ENCODE measurements at places on chromosomes 5 and 9.

DNA sequence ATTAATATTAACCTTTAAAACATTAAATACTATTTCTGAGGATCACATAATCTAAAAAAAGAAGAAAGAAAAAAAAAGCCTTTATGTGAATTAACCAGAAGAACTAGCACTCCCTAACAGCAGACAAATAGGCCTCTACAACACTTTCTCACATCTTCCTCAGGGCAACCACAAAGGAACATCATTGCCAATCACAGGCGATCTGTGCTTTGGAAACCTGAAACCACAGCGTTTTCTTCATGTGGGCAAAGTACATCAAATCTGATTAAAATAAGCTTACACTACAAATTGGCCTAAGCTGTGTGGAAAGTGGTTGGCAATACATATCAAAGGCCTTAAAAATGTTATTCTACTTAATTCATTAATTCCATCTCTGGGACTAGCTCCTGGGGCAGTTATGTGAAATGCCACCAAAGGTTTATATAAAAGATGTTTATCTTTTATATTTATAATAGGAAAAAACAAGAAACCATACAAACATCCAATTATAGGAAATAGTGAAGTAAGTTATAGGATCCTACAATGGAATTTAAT, 184.8 kb upstream of the TBCA start:
- no peak for DNase-seq

DNA sequence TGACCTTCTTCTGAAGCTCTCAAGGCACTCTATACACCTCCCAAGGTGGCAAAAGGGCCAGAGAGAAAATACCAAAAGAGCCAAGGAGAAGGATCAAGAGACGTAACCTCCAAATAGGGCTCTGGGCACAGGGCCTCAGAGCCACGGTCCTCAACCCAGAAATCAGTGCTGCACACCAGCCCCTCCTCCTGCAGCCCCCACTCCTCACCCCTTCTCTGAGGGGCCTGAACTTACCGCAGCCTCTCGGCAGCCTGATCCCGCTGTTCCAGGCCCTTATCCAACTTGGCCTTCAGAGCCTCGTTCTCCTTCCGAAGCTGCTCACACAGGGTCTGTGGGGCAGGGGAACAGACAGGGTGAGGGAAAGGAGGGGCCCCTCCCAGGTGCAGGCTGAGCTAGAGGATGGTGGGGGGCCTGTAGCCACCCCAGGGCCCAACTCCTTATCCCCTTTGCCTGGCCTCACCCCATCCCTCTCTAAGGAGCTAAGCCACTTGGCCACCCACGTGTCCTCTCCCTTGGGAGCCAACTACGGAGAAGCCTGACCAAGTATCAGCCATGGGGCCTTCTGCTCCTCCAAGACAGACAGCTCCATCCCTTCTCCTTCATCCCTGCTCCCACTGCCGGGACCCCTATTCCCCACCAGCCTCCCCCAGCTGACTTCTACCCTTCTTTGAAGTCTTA, 28.8 kb downstream of the TNIP1 start:
- DNase-seq, result no peak

DNA sequence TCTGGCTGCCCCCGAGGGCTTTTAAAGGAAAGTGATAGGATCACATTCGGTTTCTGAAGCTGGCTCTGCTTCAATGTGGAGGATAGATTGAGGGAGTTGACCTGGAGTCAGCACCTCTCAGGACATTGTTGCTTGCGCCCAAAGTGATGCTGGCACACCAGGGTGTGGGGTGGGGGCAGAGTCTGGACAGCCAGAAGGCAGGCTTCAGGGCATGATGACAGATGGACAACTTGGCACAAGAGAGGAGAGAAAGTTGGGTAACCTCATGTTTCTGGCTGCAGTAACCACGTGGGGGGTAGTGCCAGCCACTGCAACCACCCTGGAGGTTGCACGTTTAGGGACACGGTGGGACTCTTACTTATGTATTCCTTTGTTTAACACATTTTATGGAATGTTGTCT, 9.5 kb downstream of the ALDH1B1 start:
- no peak for DNase-seq

DNA sequence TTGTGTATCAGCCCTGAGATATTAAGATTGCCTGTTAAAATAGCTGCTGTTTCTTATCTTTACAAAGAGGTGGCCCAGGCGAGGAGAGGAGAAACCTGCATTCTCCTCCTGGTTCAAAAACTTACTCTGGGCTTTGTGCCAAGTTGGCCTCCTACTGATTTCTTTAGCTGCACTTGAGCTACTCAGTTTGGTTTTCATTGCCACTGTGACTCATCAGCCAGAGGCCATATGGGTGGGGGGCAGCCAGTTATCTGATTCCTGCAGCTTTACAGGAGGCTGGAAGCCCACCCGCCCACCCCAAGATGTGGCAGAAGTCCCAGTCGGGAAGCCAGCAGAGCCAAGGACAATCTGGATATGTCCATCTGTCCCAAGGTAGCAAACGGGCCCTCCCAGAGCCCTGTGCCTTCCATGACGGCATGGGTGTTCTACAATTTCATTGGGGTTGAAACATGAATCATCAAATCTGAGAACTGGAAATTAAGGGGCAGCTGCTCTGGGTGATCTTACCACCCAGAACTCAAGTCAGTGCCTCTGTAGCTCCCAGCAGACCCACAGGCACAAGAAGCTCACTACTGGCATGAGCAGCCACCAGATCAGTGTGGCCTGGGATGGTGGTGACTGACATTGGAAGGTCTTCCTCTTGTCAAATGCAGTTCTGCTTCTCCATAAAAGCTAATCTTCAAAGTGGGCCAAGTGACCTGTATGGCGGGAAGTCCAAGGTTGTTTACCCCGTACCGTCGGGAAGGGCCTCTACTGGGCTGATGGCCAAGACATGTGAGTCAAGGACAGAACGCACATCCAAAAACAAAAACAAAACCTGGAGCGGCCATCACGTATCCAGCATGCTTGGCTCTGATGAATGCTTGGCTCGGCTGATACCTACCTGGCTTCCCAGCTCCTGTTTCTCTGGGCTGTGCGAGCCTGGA, 15.6 kb downstream of the FCN2 start:
- DNase-seq, result peak; percentile 54

- peak; percentile 58 for DNase-seq
Observed at GRCh38 chr9:106953174-106953573, 90.2 kb downstream of the ZNF462 start.

GRCh38 chr5:14223372-14223771, 80.2 kb downstream of the TRIO start:
- DNase-seq, result no peak

- no peak for DNase-seq
Observed at GRCh38 chr9:4567601-4568000, 77.3 kb downstream of the SLC1A1 start.

DNA sequence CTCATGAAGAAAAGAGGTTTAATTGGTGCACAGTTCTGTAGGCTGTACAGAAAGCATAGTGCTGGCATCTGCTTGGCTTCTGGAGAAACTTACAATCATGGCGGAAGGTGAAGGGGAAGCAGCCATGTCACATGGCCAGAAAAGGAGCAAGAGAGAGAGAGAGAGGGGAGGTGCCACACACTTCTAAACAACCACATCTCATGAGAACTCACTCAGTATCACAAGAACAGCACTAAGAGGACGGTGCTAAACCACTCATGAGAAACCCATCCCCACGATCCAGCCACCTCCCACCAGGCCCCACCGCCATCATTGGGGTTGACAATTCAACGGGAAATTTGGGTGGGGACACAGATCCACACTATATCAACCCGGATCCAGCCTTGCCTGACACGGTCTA, 28.8 kb upstream of the IER5L start:
- no peak for DNase-seq

GRCh38 chr9:33942471-33943083, 106.1 kb downstream of the UBAP2 start:
- DNase-seq, result peak; percentile 81

DNA sequence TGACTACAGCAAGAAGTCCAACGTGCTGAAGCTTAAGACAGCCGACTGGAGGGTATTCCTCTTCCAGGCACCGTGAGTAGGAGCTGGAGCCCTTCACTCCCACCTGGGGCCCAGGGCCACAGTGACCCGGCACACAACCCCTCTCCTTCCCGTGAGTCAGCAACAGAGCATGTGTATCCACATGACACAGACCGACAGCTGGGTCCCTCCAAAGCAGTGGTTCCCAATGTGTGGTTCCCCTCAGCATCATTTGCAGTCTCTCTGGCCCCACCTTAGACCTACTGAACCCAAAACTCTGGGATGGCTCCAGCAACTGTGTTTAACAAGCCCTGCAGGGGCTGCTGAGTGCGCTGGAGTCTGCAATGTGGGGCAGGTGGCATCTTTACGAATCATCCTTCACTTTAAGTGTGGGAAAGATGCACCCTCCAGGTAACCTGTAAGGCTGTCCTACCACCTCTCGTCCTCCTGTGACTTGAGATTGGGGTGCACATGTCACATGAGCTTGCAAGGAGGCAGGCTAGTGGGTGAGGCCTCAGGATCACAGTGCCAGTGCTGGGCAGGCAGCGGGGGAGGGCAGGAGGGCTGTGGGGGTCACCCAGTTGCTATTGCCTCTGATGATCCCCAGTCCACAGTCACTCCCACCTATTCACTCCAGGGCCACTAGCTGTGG, 42.2 kb downstream of the PSD2 start:
- DNase-seq, result no peak

- no peak for DNase-seq
Observed at GRCh38 chr5:180604271-180604670, 13.0 kb upstream of the SCGB3A1 start.

DNA sequence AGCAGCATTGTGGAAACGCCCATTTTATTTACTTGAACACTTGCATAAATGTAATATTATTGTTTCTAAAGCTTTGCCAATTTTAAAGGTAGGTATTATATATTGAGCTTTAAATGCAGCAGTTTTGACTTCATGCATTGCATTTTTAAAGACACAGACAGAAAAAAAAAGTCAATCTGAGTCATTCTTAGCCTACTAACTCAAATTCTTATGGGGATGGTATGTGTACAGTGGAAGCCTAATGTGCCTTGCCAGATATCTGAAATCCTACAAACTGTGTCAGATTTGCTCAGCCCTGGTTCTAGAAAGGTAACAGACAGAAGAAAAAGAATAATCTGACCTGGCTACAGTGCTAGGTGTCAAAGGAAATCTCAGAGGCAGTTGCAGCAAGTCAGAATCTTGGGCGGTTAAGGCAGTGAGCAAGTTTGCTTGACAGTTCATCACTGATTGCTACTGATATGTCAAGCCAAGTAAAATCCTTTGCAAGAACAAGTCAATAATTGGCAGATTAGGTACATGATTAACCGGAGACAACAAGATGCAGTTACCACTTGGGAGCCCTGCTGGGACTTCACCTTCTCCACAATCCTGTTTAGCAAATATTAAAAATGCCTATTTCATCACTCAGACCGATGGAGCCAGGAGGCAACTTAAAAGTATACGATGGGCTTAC, 224.8 kb upstream of the WWC1 start:
- DNase-seq, result no peak

GRCh38 chr5:10775646-10776045, 14.6 kb upstream of the DAP start:
- no peak for DNase-seq

DNA sequence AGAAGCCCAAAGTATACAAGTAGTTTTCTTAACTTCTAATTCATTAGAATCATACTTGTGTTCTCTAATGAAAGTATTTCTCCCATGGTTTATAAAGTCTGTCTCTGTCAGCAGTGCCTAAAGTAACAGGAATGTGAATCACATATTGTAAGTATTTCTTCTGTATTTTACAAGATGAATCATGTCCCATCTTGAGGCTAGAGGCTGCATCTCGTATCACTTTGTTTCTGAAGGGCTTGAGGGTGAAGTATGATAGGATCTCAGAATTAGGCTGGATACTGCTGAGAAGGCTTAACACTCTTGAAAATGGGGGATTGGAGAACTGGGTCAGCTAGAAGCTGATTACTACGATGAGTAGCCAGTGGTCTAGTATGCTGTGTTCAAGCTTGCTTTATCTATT, 242.2 kb upstream of the ACTBL2 start:
- no peak for DNase-seq

- no peak for DNase-seq
Observed at GRCh38 chr5:172667786-172668593, 26.9 kb downstream of the NEURL1B start.

DNA sequence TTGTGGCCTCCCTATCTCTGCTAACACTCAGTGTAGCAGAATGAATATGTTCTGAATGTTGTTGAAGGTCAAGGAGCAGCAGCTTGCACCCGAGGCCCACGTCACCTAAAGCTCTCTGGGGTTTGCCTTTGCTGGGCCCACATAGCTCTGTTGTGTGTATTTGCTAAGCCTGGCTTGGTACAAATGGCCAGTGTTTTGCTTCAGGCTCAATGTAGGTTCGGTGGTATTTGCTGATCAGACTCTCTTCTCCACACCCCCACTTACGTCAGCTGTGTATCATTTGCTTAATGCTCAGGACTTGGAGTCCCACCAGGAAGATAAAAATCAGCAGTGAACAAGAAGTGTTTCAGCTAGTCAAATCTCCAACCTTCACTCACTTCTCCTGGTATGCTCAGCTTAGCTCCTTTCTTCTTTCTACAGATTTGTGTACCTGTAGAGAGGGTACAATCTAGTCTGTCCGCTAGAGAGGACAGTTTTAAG, 4.8 kb upstream of the RFESD start:
- DNase-seq, result peak; percentile 62

GRCh38 chr9:133666845-133667244, 30.7 kb downstream of the DBH start:
- no peak for DNase-seq

GRCh38 chr9:92971776-92972175, 24.5 kb downstream of the FGD3 start:
- DNase-seq, result no peak

DNA sequence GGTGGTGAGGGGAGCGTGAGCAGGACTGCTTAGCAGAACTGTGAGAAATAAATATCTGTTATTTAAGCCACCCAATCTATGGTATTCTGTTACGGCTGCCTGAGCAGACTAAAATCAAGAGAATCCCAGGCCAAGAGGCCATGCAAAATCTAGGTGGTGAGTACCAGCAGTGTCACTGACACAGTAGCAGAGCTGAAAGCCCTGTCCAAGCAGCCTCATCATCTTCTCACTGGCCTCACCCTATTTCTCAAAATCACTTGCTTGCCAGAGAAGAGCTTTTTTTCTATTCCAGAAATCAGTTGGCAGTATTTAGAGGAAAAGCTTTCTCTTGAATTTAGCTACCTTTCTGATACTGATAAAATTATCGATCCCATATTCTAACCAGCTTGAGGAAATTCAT, 68.0 kb downstream of the RETREG1 start:
- DNase-seq, result no peak
